ENCODE measurements at places on chromosomes 2 and 18.

DNA sequence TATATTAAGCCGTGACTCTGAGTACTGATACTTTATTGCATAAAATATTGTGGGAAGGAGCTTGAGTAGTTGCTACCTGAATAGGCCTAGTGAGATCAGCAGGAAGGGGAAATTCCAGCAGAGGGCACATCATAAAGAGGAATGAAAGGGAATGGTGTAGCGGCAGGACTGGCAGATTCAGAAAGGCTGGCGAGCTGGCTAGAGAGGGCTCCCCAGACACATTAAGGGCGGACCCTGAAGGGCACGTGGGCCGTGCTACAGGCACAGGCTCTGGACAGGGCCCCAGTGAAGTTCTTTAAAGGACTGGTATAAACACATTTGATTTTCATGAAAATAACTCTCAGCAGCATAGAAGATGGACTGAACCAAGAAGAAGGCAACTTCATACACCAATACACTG is 43.0 kb downstream of the PTPN2 start:
- no peak for DNase-seq

DNA sequence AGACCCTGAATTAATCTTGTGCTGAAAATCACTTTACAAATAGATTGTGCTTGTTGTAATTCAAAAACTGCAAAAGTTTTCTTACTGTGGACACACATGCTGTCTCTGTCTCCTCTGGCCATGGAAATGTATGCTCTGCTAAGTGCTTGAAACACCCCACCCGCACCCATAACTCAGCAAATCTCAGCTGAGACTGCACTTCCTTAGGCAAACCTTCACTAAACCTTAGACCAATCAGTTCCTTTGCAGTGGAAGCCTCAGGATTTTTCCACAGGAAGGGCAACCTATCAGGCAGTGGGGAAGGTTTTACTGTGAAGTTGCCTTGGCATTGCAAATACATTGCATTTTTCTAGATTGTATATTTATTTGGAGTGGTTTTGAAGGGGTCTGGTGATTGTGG is 62.2 kb upstream of the PLA2R1 start:
- no peak for DNase-seq

DNA sequence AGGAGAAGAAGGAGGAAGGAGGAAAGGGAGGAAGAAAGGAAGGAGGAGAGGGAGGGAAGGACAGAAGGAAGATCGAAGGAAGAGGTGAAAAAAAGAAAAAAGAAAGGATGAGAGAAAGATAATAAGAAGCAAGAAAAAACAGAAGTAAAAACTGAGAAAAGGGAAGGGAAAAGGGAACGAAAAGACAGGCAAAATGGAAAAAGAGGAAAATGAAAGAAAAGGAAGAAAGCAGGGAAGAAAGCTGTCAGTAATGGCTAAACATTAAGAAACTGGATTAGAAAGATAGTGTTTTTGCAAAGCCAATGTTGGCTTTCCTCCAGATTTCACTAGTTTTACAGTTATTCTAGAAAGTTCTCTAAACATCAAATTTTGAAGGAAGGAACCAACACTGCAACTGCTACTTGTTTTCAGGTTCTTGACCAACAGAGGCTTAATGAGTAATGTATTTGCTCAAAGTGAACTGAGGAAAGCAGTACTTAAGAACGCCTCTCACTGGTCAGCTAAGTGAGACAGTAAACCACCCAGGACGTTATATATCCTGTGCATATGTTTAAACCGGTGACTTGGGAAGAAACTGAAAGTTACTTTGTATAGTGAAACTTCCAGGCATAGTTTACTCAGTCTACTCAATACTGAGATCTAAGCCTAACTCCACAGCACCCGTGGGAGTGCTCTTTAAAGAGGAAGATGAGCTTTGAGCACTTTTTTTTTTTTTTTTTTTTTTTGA is 286.2 kb upstream of the TRIB2 start:
- no peak for DNase-seq

- DNase-seq: no peak
Measured at GRCh38 chr2:62920070-62920469, 130.6 kb upstream of the OTX1 start.

- DNase-seq: no peak
Measured at GRCh38 chr2:33123216-33123615, 176.5 kb downstream of the LTBP1 start.

DNA sequence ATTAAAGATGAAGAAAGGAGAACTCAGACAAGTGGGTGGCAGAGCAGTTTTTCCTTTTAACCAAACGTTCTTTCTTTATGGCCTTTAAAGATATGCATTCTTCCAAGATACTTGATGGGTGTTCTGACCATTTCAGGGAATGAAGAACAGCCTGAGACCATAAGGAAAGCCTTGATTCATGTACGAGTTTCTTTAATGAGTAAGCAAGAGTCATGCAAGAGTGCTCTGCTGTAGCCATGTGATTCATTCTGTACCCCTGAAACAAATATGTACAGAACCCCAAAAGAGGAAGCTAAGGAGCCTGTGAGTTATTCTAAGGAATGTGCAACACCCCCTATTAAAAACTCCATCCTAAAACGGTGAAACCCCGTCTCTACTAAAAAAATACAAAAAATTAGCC is 372.8 kb downstream of the MTX2 start:
- no peak for DNase-seq

DNA sequence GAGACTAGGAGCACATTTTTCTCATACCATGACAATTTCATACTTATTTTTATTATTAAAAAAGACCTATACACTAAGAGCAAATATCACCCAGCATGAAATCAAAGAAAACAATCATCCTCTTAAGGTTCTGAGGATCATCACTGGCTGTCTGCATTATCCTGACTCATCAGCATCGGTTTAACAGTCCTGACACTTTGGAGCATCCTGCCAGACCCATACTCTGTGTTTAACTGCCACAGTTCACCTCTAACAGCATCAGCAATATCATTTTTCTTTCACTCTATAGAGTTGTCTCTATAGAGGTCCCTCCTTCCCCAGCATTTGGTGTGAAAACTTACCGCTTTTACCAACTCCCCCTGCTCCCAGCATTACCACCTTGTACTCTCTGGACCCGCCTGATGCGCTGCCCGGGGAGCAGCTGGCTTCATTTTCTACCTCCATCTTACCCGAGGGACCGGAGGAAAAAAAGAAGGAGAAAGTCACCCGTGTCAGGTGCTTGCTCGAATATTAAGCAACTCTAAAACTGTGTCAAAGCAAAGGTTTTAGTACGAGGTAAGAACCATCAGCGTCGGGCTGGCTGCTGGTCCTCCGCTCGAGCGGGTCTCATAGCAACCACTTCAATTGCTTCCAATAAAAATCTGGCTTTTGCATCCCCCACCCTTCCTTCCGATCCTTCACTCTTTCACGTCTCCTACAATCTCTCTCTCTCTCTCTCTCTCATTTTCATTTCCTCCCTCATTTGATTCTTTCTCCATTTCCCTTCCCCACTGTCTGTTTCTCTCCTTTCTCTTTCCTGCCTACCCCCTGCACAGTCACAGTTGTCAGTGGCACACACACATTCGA is at the start of gene RIT2:
RIT2 (minus strand) TSS at position 610 of the 846 bp plus-strand sequence.
- no peak for DNase-seq

- DNase-seq: no peak
Measured at GRCh38 chr2:183267148-183267827, 143.0 kb downstream of the NUP35 start.

DNA sequence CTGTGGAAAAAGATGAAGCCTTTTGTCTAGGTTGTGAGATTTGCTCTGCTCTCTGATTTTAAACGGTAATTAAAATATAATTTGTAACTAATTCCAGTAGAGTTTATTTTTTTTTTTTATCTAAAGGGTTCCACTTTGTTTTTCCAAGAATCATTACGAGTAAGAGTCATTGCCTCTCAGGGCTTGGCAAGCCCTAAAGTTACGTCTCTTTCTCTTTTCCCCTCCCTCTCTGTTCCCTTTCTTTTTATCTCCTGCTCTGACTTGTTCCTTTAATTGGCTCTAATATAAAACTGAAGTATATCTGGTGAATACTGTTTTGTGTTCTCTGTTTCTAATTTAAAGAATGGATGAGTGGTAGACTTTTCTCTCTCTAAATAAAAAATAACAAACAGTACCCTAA is 75.8 kb downstream of the CALCRL start:
- DNase-seq: no peak

- no peak for DNase-seq
Measured at GRCh38 chr2:179444056-179444455, 179.4 kb upstream of the SESTD1 start.

GRCh38 chr2:127516041-127516762 is 10.1 kb downstream of the IWS1 start:
- no peak for DNase-seq

DNA sequence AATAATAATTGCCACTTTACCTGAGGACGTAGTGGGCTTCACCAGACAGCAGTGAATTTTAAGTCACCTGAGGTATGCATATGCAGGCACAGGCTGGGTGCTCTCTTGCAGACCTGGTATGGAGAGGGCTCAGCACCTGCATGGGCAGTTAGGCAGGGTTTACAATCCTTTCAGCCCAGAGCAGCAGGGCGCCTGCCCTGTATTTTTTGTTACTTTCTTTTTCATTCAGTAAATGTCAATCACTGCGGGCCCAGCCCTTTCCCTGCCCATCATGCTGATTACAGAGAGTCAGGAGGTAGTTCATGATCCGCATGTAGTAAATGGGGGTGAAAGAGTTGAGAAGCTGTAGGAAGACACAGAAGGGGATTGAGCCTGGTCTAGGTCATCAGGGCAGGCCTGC is 147.0 kb upstream of the ALPP start:
- DNase-seq: no peak

- DNase-seq: no peak
Measured at GRCh38 chr2:46814160-46814961, 101.2 kb downstream of the MCFD2 start.

DNA sequence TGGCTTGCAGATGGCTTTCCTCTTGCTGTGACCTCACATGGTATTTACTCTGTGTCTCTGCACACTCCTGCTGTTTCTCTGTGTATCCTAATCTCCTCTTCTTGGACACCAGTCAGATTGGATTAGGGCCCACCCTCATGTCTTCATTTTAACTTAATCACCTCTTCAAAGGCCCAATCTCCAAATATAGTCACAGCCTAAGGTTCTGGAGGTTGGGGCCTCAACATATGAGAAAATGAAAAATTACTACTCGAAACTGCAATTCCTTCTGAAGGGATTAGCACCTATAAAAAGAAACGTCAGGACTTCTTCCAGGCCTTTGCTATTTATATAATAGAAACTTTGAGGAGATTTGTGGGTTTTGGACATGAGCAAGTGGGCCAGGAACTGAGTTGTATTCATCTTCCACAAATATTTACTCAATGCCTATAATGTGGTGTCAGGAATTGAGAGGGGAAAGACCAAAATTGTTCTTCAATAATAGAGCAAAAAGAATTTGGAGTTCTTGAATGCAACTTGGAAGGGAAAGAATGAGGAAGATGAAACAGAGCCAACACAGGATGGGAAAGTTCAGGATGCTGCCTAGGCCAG is 270.0 kb upstream of the FN1 start:
- DNase-seq: no peak

DNA sequence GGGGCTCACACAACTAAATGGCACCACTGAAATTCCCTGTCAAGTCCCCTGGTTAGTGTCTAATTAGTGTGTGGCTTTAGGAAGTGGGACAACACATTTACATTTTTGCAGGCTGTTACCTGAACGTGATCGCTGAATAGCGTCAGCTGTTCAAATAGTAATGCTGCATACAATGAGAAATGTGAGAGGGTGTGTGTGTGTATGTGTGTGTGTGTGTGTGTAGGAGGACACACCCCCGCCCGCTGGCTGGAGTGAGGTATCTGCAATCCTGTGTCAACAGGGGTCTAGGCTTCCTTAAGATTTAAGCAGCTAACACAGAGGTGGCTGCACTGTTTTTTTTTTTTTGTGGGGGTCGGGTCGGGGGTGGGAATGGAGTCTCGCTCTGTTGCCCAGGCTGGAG is 4.8 kb upstream of the LYPD6B start:
- no peak for DNase-seq

DNA sequence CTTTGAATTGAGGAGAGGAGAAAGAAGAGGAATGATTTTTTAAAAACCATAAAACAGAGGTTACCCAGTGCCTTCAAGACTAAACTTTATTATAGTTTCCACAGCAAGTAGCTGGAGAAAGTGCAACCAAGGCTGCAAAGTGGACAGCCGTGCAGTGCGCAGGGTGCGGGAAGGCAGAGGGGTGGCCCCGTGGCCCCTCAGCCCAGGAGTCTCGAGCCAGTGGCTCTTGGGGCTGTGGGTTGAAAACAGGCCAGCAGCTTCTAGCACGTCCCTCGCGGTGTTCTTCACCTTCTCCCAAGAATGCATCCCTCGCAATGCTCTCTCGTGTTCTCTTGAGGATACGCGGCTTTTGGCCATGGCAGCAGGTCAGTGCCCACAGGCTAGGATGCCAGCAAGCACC is 28.5 kb upstream of the ALKAL2 start:
- no peak for DNase-seq

DNA sequence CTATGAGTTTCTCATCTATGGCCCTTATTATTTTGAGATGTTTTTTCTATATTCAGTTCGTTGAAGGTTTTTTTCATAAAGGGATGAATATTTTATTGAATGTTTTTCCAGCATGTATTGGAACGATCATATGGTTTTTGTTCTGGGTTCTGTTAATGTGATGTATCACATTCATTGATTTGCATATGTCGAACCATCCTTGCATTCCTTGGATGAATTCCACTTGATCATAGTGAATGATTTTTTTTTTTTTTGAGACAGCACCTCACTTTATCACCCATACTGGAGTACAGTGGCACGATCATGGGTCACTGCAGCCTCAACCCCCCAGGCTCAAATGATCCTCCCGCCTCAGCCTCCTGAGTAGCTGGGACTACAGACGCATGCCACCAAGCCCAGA is 5.5 kb upstream of the NEMP2 start:
- DNase-seq: no peak

DNA sequence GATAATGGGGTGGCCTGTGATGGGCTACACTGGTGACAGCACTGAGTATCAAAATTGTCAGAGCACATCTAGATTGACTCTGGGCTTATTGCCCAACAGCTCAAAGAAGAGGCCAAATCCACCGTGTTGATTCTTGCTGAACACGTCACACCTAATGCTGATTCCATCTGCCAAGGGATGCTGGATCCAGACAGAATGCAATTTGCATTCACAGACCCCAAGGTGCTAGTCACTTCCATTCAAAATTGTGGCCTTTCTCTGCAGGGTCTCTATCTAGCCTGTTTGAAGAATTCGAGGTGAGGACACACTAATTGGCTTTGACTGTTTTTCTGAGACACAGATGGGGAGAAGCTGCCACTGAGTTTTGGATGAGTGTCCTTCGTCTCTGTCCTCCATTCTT is 13.5 kb upstream of the GPR39 start:
- DNase-seq: no peak

Data from hematopoietic multipotent progenitor cell treated with erythropoietin and hydrocortisone succinate and interleukin-3 and kit ligand, for 17 days (in vitro differentiated cells).